ENCODE measurements at places on chromosomes 2 and 18.

DNA sequence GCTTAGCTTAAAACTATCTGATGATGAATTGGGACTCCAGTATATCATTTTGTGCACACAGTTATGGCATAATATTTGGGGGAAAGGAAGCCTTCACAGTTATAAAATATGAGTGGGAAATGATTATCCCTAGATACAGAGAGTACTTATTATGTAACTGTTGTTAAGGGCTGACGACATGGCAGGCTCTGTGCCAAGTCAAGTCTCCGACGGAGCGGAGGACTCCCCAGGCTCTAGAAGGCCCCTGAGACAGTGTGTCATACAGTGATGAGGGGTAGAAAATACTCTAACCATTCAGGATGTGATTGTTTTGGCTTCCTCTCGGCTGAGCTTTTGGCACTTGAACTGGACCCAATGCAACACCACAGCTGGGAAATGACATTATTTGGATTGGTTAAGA lies 211.8 kb downstream of the SLC8A1 start:
- no peak for DNase-seq

DNA sequence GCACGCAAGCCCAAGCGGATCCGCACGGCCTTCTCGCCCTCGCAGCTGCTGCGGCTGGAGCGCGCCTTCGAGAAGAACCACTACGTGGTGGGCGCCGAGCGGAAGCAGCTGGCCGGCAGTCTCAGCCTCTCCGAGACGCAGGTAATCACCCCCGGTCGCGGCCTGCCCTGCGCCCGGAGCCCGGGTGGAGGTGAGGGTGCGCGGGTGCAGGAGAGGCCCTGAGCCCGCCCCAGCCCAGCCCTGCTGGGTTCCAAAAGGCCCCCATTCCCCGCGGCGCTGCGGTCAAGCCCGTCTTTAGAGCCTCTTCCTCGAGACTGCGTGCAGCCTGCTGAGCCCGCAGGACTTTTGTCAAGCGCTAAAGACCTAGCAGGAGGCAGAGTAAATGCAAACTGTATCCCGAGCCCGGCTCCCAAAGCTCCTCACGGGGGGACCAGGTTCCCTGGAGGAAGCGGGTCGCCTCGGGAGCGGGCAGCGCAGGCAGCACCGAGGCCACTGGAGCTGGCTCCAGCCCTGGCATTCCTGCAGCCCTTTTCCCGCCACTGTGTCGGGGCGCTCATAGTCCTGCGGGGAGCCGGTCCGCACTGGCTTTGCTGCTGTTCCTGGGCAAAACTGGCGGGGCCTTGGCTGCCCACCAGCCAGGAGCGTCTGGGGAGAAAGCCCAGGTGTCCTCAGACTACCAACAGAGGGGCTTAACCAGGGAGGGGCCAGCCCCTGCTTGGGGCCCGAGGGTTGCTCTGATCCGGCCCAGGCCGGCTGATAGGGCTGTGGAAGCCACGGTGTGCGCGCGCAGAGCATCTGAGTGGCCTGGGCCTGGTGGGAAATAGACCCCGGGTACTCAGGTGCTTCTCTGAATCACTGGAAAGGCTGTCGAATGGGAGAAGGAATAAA lies 7.3 kb downstream of the EMX1 start:
- DNase-seq: no peak

DNA sequence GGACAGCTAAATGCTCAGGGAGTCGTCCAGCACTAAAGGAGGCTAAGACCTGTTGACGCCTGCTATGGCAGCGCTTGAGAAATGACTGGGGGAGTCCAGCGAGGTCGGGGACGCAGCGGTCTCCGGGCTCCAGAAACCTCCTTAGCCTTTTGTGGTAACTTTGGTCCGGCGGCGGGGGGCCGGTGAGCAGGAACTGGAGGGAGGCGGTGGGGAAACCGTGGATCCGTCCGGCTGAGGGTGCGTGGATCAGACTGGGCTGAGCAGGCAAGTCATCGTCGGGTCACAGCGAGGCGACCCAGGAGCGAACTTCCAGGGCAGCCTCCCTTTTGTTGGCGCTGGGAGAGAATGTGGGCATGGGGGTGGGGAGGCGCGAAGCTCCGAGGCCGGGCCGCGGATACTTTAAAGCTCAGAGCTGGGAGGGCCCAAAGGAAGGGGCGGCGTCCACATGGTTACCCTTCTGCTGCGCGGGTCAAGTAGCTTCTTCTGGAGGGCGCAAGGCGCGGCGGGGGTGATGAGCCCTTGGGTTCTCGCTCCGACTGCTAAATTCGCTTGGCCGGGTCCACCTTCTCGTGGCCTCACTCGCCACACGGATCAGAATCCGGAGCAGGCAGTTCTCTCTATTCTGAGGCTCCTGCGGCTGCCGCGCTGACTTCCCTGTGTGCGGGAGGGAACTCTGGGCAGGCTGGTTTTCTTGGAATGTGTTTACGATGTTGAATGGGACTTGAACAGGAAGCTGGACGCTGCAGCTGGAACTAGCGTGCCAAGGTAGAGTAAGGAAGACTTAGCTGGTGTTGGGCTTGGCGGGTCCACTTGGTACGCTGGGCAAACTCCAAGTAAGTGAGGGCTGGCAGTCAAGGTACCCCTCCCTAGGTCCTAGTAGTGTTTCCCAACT lies 920 bp downstream of the GULP1 start:
- DNase-seq: peak; percentile 15

- no peak for DNase-seq
These were observed 1.5 kb upstream of the GPD2 start for GRCh38 chr2:156434461-156435291.

GRCh38 chr18:55144193-55144930 lies 185.1 kb upstream of the CCDC68 start:
- no peak for DNase-seq

DNA sequence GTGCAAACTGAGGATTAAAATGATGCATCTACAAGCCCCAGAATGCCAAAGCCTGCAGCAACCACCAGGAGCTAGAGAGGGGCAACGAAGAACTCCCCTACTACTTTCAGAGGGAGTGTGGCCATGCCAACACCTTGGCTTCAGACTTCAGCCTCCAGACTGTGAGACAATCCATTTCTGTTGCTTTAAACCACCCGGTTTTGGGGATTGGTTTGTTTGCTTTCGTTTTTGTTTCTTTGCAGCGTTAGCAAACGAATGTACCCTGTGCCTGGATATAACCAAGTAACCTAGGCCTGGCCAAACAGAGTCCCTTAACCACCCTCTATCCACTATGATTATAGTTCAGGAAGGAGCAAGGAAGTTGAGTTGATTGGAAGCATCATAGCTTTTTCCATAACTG lies 171.2 kb upstream of the NCK2 start:
- DNase-seq: no peak

DNA sequence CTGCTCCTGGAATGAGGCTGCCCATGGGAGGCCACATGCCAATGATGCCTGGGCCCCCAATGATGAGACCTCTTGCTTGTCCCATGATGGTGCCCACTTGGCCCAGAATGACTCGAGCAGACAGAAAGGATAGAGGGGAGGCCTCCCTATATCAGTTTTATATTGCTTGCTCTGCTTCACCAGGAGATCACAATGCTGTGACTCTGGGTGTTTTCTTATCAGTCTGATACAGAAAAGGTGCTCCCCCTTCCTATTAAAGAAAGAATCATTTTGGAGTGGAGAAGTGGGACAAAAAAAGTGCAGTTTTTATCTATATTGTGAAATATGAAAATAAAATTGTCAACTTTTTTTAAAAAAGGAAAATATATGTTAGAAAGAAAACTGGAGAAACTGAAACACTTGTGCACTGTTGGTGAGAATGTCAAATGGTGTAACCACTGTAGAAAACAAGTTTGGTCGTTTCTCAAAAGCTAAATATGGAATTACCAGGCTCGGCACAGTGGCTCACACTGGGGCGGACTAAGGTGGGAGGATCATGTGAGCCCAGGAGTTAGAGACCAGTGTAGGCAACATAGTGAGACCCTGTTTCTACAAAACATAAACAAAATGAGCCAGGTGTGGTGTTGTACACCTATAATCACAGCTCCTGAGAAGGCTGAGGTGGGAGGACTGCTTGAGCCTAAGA lies 21.8 kb downstream of the LPIN2 start:
- DNase-seq: no peak

GRCh38 chr2:14480906-14481305 lies 151.6 kb upstream of the LRATD1 start:
- DNase-seq: no peak

DNA sequence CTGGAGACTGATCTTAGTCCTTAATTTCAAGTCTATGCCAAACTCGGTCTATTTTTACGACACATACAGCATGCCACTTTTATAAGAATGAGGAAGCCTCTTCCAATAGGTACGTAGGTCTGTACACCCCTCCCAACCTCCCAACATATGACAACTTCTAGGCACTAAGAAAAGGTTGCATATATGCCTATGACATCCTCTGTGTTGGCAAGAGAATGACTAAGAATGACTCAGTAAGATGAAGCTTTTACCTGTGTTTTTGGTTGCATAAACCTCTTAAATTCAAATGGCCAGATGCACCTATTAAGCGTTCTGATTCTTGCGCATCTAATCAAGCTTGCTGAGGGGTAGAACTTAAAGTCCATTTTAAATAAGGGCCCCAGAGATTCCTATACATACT lies 586.4 kb upstream of the ZEB2 start:
- DNase-seq: no peak

- DNase-seq: no peak
These were observed 53.8 kb upstream of the TMEM87B start for GRCh38 chr2:112001136-112001715.

DNA sequence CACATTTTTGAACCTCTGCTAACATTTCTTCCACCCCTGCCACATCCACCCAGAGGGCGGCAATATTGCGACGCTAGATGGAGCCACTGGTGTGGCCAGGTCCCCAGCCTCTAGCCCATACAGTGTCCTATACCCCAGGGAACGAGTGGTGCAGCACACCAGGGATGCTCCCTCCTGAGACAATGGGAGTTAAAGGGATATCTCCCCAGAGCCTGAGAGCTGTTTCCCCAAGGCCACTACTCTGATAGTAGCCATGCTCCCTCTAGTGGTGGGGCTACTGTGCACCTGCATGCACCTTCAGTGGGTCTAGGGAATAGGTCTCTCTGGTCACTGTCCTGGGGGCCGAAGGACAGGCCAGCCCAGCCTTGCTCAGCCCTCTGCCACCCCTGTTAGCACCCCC lies 336.4 kb upstream of the FSHR start:
- no peak for DNase-seq

Data from cortex of kidney (tissue), 1 donor.